ENCODE measurements at places on chromosomes 11 and 22.

DNA sequence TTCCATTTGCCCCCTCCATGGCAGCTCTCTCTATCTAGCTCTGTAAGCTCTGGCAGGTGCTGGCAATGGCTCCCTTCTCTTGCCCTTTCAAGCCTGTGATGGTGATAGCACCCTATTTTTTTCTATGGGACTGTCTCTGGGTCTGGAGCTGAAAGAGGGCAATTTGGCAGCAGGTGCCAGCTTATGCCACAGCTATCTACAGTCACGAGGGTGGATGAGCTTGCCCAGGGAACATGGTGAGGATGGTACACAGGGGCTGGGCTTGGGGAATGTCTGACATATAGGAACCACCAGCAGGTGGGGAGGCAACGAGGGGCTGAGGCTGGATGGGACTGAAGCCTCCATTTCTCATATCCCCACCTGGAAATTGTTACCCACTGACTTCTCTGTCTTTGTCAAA is 175.4 kb upstream of the SYT13 start:
- DNase-seq = no peak

- no peak for DNase-seq
Measured at GRCh38 chr22:50199829-50200460, 866 bp upstream of the SELENOO start.

DNA sequence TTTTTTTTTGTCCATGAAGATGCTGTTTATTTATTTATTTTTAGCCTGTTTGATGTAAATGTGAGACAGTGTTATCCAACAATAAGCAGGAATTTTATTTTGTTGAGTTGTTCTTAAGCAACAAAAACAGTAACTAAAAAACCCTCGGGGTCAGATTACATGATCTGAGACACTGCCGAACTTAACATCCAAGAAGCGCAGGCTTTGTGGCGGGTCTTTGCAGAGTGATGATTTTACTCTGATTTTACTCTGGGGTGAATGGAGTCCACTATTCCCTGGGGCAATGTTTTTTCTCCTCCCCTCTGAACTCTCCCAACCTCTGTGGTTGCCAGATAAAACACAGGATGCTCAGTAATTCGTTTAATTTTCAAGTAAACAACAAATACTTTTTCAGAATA is 450.1 kb upstream of the B3GAT1 start:
- DNase-seq = no peak

GRCh38 chr11:93986716-93987115 is 34.4 kb upstream of the HEPHL1 start:
- peak; percentile 18 for DNase-seq

DNA sequence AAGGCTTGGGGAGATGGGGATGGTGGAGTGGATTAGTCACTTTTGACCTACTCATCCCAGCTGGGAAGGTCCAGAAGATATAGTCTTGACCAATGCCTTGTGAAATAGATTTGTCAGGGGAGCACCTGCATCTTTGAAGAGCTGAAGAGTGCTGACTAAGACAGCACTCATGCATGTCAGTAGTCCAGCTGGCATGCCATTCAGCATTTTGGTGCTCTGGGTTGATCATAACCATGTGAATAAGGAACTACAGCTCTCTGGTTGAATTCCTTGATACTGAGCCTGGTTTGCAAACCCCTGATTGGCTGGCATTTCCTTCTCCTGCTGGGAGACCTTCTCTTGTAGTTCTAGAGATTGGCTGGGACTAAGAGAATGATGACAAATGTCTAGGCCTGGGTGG is 106.8 kb upstream of the ALX4 start:
- DNase-seq = no peak

GRCh38 chr11:68835749-68836148 is 6.0 kb downstream of the CPT1A start:
- DNase-seq = no peak

DNA sequence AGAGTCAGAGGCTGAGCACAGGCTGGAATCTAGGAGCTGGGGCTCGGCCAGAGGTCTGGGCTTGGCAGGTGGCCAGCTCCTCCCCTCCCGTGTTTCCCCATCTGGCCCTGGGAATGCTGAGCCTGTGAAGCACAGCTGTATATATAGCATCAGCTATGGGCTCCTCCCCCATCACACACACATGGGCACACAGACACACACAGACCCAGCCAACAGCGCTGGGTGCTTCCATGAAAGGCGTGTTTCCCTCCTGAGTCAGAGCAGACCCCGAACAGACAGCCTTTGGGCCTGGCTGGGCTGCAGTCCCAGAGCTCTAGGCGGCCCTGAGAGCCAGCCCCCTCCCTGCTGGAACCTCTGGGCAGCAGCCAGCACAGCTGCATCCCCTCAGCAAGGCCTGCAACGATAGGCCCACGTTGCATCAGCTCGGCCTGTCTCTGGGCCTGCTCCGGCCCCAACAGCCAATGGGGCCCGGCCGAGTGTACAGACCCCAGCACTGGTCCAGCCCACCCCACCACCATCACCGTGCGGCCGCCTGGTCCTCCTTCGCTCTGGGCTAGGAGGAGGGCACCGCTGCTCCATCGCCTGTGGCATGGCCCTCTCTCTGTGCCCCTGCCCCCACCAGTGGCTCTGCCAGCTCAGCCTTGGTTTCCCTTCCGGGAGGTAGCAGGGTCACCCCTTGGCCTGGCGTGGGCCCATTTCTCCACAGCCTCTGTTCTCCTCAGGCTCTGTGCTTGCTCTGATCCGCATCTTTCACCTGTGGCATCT is 7.6 kb upstream of the SERPINH1 start:
- DNase-seq = peak; percentile 65

- DNase-seq = no peak
Measured at GRCh38 chr11:75435571-75435925, 2.5 kb upstream of the KLHL35 start.

GRCh38 chr22:31055635-31056159 is 25.4 kb upstream of the SMTN start:
- peak; percentile 27 for DNase-seq

DNA sequence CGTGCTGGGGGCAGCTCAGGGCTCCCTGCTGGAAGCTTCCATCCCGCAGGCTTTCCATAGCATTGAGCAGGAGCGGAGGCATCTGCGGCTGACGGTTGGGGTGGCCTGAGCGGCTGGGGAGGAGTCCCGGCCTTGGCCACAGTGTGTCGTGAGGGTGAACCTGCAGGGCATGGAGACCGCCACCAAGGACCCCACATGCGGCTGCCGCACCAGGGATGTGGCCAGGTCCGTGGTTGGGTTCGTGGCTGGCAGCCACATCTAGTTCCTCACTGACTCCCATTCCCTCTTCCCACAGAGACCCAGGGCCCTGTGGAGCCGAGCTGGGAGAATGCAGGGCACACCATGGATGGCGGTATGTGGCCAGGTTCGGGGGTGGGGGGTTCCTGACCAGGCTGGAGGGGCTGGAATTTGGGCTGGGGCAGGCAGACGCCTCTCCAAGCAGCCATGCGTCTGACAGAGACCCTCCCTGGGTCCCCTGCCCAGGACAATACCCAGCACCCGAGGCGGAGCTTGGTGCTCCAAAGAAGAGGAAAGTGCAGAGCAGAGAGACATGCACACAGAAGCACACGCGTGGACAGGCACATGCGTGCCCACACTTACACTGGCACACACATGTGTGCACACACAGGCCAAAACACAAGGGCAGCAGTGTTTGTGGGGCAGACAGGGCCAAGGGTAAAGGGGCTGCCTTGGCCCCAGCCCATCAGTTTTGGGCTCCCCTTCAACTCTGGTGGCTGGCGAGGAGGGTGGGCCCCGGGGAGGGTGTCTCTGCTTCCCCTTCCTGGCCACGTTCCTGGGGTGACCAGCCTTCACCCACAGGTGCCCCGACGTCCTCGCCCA is 2.7 kb downstream of the MUC5B start:
- DNase-seq = no peak

- no peak for DNase-seq
Measured at GRCh38 chr22:24419475-24419850, 7.9 kb upstream of the ADORA2A start.

DNA sequence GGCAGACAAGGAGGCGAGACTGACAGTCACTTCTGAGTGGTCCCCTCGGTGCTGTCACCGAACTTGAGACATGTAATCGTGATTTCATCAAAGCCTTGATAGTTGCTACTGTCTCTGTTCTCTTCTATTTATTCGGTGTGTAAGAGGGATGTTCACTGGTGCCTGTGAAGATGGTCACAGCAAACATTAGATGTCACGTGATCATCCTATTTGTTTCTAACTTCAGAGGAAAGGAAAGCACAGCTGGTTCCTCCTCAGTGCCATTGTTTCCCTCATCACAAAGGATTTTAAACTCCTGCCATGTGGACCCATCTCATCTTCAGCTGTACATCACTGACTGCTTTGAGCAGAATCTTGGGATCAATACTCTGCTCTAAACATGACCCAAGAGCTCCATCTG is 73.1 kb upstream of the CLMP start:
- DNase-seq = peak; percentile 31

DNA sequence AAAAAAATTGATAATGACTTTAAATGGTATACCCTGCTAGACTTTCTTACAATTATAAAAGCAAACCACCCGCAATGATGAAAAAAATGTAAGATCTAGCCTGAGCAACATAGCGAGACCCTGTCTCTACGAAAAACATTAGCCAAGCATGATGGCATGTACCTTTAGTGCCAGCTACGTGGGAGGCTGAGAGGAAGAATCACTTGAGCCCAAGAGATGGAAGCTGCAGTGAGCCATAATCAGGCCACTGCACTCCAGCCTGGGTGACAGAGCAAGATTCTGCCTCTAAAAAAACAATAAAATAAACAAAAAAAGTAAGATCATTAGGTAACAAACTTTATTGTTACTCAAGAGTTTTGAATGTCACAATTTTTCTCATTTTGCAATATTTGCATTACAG is 39.2 kb downstream of the KMT5B start:
- DNase-seq = no peak

- no peak for DNase-seq
Measured at GRCh38 chr11:120925944-120926343, 98.0 kb upstream of the TBCEL start.

- DNase-seq = no peak
Measured at GRCh38 chr11:120471994-120472393, 39.6 kb upstream of the GRIK4 start.

DNA sequence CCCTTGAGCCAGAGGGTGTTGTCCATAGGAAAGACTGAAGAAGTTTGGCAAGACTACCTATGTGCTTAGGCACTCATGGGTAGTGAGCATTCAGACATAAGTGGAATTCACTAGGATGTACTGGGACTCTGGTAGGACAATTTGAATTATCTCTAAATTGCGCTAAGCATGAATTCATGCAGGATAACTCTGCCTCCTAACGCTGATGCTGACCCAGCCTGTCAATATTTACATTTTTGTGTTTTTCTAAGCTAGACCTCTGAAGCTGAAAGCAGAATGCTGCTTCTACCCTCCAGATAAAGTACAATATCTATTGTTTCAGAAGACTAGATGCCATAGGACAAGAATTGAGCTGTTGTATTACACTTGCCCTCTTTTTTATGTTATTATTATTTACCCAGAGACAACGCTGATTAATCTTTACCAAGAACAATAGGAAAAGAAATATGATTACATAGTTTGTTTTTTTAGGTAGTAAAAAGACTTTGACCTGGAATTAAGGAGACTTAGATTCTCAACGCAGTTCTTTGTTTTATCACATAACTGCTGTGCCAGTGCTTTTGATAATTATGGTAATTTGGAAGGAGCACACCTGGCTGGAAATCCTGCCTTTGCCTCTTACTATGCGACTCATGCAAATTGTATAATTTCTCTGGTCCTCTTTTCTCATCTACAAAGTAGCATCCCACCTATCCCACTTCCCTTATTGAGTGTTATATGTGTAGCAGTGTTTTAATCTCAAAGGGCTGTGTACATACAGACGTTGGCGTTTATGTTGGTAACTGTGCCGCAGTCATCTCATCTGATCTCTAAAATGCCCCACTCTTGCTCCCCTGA is 21.2 kb upstream of the GRAMD1B start:
- no peak for DNase-seq

DNA sequence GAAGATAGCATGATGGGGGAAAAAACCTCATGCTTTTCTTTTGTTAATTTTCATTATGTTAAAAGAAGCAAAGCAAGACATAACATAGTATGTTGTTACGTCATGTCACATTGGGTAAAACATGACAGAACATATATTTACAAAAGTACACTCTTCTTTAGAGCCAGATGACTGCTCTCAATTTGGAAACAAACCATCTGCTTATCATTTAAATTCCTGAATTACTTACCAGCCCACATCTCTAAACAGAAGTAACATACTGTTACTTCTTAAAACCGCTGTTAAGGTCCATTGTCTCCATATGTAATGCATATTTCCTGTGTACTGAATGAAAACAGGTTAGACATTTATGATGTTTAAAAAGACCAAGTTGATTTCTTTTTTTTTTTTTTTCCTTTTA is 100.0 kb downstream of the TMEM135 start:
- DNase-seq = no peak

DNA sequence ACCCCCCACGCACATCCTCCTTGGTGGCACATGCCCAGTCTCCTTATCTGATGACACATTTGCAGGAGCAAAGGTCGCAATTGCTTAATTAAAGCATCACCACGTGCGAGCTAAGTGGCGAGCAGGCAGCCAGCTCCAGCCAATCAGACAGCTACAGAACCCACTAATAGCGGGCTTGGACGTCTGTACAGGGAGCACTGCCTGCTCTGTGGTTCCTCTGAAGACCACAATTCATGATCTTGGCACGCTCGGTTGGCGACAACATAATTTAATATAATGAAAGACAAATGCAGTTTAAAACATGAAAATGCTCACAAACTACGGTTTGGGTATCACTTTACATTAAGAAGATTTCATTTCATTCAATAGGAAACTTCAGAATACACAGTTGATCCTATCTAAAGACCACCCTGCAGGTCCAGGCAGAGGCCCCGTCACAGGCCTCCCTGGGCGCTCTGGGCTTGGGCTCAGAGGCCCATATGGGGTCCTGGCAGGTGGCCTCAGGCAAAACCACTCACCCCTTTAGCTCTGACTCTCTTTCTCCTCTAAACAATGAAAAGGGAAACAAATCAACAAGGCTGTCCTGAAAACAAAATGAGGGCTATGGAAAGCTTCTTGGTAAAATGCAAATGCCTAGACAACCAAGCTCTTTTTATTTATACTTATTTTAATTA is 10.4 kb downstream of the PACSIN2 start:
- no peak for DNase-seq

GRCh38 chr22:41576877-41577276 is 12.8 kb downstream of the PMM1 start:
- DNase-seq = peak; percentile 12

DNA sequence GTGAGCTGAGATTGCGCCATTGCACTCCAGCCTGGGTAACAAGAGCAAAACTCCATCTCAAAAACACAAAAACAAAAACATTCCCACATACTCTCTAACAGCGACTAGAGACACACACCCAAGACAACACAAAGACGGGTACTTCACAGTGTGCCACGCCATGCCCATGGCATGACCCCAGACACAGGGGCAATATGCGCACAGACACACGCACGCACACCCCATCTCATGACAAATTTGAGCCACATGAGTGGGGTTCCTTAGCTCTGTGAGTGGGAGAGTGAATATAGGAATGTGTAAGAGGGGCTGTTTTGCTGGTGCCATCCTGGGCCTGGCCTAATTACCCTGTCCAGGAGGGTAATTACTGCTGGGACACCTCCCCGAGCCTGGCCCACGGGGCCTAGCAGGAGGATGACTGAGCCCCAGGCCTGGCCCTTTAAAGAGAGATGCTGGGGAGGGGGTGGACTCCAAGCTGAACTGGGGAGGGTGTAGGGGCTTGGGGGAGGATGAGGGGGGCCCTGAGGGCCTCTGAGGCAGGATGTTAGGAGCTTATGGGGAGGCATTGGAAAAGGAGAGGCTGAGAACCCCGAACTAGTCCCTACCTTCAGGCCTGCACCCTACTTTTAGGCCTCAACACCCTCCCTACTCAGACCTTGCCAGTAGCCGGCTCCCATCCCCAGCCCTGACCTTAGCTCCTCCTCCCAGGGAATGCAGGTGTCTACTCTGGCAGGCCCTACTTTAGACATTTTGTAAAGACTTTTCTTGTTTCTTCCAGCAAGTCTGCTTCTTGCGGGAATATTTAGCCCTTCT is 1.5 kb downstream of the LTBP3 start:
- no peak for DNase-seq
